ENCODE measurements at places on chromosomes 7 and 10.

DNA sequence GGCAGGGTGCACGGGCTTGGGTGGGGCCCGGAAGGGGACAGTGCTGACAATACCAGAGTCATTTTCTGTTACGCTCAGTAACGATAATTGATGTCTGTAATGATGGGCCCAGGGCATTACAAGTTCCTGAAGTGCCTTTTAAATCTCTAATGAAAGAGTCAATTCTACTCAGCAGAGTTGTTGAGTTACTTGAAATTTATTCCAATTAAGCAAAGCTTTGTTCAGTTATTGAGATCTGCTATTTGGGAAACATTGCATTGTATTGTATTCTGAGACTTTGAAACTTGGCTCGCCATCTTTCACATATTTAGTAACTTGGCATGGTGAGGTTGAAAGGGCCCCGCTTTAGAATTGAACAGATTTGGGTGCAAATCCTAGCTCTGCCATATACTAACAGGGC lies 34.7 kb downstream of the MINDY4 start:
- DNase-seq = peak; percentile 40

DNA sequence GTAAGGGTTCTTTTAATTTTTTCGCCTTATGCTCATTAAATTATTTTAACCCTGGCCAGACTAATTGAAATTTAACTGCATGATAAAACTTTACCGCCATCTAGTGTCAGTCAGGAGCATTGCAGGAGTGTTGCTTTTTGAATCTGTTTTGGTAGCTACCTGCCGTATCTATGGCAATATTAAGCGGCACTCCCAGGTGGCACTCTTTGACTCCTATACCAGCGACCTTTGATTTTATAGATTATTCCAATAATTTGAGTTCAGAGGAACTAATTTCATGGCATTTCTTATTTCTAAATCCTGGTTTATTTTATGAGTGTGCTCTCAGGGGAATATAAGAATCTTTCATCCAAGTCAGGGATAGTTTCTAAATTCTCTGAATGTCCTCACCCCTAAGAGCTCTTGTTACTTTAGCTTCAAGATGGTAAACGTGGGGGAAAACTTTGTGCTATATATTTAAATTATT lies 198.9 kb downstream of the REEP3 start:
- DNase-seq = peak; percentile 75

DNA sequence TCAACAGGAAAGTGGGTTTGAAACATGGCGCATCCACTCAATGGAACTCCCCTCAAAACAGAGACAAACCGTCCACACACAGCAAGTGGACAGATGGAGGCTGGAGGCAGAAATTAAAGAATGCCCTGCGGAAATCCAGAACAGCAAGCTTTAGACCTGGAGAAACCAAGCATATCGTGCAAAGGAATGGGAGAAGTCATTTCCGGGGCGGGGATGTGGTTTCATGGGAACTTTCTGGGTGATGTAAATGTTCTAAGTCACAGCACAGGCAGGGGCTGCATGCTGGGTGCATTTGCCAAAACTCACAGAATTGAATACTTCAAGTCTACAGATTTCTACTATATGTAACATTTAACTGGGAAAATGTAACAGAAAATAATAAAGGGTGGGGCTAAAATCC lies 213.0 kb downstream of the PTPRN2 start:
- no peak for DNase-seq

DNA sequence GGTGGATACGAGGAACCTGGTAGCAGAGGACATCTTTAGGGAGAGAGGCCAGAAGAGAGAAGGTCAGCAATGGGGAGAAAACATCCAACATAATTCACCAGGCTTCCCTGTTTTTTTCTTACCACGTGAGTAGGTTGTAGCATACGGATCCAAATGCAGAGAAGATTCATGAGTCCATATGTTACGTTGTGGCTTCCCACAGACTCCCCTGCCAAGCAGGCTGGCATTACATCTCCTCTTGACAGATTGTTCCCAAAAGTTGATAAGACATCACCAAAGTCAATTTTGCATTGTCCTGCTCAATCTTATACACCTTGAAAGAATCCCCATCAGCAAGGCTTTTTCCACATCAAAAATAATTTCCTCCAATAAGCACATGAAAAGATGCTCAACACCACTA lies 39.7 kb downstream of the DRGX start:
- DNase-seq = no peak

DNA sequence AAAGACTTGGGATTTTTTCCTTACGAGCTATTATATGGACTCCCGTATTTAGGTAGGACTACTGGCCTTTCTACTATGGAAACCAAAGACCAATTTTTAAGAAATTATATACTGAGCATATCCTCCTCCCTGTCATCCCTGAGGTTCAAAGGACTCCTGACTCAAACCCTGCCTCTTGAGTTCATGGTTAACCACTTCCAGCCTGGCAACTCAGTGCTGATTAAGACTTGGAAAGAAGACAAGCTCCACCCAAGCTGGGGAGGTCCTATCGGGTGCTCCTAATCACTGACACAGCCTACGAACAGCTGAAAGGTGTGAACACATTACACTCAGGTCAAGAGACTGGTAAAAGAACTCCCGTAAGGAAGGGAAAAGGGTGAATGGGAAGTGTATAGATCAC lies 66.8 kb downstream of the LYZL2 start:
- DNase-seq = no peak

DNA sequence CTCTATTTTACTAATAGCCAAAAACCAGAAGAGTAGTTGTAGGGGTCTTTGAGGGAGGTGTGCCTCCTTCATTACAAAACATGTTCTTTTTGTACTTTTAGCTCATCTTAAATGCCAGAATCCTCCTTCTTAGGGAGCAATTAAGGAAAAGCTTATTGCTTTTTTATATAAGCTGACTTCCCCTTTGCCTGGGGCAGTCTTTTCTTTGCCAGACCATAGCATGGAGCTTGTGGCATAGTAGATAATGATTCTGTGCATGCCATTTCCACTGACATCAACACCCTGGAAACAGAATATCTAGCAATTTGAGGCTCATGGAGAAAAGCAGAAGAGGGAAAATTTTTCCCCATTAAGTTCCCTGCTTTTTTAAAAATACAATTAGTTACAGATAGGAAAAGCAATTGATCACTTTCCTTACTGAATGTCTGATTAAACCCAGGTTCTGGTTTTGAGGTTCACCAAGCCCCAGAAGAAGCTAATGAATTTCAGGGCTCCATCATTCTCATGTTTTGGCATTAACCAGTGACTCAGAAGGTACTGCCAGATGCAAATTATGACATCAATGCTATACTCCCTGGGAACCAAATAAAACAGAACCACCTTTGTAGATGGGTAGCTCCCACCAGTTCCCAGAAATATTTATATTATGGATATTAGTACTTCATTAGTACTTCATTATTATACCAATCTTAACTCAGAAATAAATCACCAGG lies 410.6 kb downstream of the KCNMA1 start:
- DNase-seq = no peak

- no peak for DNase-seq
These were observed 30.8 kb downstream of the PRLHR start for GRCh38 chr10:118564652-118565051.

DNA sequence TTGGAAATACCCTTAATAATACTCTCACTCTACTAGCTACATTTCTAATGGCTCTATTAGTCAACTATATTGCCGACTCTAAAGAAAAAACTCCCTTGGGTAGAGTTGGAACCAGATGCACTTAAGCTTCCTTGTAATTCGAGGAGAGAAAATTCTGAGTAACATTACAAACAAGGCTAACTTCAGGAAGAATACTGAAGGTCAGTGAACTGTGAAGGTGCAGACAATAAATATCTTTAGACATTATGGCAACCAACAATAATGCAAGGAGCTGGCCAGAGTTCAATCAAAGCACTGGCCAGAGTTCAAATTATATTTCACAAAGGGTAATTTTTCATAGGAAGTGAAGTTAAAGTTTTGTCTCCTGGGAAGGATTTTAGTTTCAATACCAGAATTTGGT lies 40.7 kb upstream of the MRLN start:
- no peak for DNase-seq

DNA sequence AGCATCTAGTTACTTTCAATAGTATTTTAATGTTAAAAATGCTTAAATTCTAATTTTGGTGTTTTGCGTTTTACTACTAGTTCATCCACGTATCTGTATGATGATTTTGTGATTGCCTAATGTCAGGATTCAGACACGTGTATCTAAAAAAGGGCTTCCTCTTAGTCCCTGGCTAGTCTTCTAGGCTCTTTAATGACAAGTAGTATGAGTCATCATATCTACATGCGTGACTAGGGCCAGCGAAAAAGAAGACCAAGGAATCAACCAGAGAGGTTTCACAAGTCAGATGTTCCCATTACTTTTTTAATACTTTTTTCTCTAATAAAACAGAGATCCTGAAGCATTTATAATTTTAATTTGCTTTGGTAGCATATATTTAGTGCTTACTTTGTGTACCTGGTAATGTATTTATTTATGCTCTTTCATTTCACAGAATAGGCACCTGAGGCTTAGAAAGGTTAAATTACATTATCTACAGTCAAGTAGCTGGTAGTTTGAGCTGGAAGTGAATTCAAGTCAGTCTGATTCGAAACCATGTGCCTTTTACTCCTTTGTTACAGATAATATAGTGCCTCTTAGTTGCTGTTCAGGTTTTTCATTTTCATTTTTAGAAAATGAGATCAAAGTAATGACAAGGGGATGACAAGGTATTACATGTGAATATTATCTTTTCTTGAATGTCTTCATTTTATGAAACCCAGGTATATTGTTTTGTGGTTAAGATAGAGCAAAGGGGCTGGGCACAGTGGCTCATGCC lies 140.3 kb downstream of the FOXP2 start:
- DNase-seq = no peak

GRCh38 chr7:77393261-77393660 lies 22.9 kb downstream of the GSAP start:
- no peak for DNase-seq

GRCh38 chr10:71631007-71631861 lies 88.3 kb downstream of the C10orf105 start:
- peak; percentile 1 for DNase-seq

GRCh38 chr10:96958071-96958470 lies 126.0 kb downstream of the LCOR start:
- DNase-seq = no peak

- DNase-seq = no peak
These were observed 23.5 kb upstream of the ABLIM1 start for GRCh38 chr10:114681542-114681941.

DNA sequence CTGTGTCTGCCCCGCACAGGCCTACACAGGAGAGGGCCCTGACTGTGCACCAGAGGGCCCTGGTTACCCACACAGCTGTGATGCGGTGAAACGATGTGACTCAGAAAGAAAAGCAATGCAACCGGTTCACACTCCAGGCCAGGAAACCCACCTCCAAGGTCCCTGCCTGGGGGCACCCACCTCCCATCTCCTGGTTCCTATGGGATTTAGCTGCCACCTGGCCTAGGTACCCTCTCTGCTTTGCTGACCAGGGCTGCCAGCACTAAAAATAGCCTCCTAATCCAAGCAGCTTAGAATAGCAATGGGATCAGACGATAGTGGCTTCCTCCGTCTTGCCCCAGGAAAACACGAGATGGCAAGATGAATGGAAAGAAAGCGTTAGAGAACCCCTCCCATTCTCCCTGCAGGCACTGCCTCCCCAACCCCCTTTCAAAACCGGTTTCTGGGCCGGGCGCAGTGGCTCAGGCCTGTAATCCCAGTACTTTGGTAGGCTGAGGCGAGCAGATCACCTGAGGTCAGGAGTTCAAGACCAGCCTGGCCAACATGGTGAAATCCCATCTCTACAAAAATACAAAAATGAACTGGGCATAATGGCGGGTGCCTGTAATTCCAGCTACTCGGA lies 12.4 kb downstream of the RBP3 start:
- no peak for DNase-seq

DNA sequence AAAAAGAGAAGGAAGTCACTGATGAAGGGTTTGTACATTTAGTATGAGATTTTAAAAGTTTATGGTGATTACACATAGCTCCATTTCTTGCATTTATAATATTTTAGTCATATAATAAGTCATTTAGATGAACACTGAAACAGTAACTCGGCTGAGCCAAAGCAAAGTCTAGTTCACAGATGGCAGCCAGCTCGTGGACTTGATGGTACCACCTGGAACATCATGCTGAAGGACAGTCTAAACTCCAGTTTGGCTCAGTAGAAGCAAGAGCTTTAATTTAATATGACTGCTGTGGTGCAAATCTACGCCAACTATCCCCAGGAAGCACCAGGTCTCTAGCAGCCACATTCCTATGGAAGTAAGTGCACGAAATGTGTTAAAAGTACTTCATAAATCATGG lies 16.4 kb downstream of the SRI start:
- no peak for DNase-seq

DNA sequence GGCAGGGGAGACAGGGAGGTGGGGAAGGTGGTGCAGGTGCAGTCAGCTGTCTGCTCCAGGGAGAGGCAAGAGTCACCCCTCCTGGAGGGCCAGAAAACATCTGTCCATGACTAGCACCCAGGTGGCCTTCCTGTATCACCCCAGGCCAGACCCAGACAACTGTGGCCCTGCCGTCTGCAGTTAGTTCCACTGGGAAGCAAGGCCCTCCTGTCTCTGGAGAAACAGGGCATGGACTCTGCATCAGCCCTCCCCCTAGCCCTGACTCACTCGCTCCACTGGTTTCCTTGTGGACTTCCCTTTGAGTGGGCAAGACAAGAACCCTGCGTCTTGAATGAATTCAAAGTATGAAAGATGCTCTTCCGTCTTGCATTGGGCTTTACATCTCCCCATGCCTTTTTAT lies 12.6 kb downstream of the TBATA start:
- no peak for DNase-seq

DNA sequence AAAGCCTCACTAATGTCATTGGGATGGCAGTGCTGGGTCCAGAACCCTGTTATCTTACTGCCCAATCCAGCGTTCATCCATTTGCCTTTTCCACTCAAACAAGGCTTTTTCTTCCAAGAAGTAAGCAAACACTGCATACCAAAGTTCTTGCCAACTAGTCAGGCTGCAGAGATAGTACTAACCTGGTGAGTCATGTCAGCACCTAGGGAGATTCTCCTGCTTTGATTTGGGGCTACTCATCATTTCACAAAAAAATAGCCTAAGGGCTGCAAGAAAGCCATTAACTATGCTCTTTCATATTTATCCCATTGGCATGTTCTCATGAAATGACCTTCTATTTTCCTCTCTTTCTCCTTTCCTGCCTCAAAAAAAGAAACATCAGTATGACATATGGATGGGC lies 142.6 kb downstream of the TWIST1 start:
- no peak for DNase-seq
